Hindlimb muscle (tissue), 1 donor: ENCODE measurements at places on chromosomes 6 and 20. TPM values are rescaled to one million over a fixed set of nuclear protein-coding genes. Genes with fewer than 3 reads are reported as not detected.

Gene FAM50B
- 9.6 TPM for polyA plus RNA-seq

Gene BMP7
- polyA plus RNA-seq = 4.6 TPM

Gene TRIM10
- polyA plus RNA-seq = 0.86 TPM

Gene SLC22A3
- polyA plus RNA-seq = 8.7 TPM

Gene FERMT1
- 0.19 TPM for polyA plus RNA-seq

Gene NR2E1
- not detected for polyA plus RNA-seq

- no peak for DNase-seq
Observed at GRCh38 chr20:49560186-49560585, 7.8 kb downstream of the PTGIS start.

DNA sequence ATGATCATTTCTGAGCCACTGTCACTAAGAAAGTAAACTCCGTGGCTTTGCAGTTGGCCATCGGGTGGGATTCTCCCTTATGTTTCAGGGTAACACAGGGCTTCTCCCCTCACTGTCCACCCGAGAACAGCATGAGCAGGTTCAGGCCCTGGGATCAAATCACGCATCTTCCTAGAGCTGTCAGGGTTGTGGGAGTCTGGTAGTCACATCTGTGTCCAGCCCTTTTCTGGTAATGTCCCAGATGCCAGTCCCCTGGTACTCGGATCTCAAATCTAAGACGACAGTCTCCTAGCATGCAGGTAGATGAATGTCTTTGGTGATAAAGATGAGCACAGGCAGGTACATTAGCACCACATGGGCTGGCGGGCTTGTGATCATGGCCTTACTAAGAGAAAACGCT is 4.8 kb downstream of the PXDC1 start:
- DNase-seq = no peak

DNA sequence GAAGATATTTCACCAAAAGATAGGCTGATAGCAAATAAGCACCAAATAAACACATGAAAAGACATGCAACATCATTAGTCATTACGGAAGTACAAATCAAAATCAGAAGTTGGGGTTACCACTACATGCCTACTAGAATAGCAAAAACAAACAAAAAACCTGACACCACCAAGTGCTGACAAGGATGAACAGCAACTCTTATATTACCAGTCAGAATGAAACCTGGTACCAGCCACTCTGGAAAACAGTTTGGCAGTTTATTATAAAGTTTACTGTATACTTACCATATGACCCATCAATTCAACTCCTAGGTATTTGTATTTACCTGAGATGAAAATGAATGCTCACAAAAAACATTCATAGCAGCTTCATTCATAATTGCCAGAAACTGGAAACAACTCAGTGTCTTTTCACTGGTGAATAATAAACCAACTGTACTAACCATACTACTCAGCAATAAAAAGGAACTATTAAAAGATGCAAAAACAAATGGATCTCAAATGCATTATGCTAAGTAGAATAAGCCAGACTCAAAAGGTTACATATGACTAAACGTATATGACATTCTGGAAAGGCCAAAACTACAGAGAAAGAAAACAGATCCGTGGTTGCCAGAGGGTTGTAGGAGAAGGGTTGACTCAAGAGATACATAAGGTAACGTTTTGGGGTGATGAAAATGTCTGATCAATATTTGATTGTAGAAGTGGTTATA is 33.0 kb downstream of the NUP153 start:
- DNase-seq = no peak

DNA sequence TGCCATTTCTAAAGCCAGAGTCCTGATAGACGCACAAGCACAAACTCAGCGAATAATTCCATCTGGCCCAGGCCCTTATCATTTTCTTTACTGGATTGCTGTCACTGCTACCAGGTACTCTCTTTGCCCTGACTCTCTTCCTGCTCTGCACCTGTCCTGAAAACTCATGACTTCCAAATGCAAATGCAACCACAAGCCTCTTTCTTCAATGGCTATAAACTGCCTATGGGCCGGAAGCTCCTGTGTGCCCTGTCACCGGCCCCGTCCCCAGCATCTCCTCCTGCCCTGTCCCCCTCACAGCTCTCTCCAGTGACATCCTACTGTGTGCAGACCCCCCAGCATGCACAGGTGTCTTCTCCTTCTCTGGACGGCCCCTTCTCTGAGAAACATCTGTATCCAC is 302.6 kb downstream of the GMDS start:
- no peak for DNase-seq

- DNase-seq = no peak
Observed at GRCh38 chr20:8435285-8436035, 303.4 kb downstream of the PLCB1 start.

- DNase-seq = no peak
Observed at GRCh38 chr20:6686171-6686570, 81.3 kb upstream of the BMP2 start.

- no peak for DNase-seq
Observed at GRCh38 chr6:41570259-41570615, 24.1 kb downstream of the FOXP4 start.

DNA sequence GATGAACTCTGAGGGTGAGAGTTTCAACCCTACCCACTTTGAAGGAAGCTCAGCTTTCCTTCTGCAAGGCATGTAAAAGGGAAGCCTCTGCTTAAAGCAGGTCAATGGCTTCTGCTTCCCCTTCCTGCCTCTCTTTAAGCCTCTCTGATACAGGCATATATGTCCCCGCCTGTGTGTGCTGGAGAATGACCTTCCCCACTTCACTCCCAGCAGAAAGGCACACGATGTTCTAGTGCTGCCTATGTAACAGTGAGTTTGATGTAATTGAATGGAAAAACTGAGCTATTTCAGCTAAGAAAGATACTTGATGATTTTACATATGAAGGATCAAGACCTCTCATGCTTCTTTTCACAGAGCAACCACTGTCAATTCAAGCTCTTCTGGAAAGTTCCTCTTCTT is 632.2 kb downstream of the HACE1 start:
- DNase-seq = no peak

DNA sequence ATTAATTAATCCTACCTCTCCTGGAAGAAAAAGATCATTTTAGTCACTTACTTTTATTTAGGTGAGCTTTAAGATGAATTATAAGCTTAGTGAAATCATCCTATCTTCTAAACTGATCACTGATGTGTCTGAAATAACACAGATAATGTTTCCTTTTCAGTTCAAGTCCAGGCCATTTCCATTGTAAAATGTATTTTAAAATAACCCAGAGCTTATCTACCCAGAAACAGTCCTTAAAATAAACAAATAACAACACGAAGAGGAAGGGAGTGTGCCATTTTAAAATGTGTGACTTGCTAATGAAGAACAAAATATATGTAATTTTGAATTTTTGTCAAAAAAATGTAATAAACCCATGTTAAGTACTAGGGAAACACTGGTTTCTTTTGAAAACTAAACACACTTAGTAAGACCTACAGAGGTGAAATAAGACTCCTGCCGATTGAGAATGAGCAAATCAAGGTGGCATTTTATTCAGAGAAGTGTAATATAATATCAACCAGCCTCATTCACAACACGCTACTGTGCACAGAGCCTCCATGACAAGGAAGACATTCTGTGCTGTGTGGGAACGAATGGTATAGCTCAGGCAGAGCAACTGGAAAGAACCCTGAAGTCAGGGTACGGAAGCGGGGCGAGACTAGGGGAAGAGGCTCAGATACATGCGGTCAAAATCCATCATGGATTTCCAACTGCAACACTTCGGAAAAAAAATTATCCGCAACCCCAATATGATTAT is 7.7 kb downstream of the LRP11 start:
- DNase-seq = no peak

- DNase-seq = no peak
Observed at GRCh38 chr6:112087916-112088315, 525 bp downstream of the FAM229B start.
